ENCODE measurements at places on chromosomes 7 and 10. TPM values are rescaled to one million over a fixed set of nuclear protein-coding genes. Genes with fewer than 3 reads are reported as not detected.

- no peak overlapping the region for H3K27ac ChIP-seq
- H3K27me3 ChIP-seq: no peaks in the 10 kb centered on the region
- no peak overlapping the region for H3K4me3 ChIP-seq
- peaks cover 6% of the 10 kb centered on the region for H3K4me1 ChIP-seq
- no peak for DNase-seq
- H3K36me3 ChIP-seq: no peaks in the 10 kb centered on the region
These were observed 39.7 kb upstream of the SEMA3D start for GRCh38 chr7:85226361-85227085.

DNA sequence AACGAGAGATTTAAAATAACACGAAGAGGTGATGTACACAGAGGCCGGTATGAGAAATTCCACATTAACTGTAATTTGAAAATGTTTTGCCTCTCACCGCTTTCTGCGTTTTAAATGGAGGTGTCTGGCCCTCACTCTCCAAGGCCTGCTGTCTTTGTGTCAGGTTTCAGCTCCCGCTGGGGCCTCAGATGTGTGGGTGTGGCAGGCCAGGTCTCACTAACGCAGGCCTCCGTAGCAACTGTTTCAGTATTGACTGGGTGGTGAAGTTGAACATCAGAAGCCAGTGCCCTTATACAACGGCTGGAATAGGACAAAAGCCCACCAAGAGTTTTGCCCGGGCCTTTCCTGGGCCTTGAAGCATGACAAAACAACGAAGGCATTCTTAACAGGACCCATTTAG, 303.1 kb downstream of the ADARB2 start:
- no peak overlapping the region for H3K4me3 ChIP-seq
- no peaks in the 10 kb centered on the region for H3K36me3 ChIP-seq
- no peak for DNase-seq
- no peaks in the 10 kb centered on the region for H3K27me3 ChIP-seq
- H3K27ac ChIP-seq: no peak overlapping the region

DNA sequence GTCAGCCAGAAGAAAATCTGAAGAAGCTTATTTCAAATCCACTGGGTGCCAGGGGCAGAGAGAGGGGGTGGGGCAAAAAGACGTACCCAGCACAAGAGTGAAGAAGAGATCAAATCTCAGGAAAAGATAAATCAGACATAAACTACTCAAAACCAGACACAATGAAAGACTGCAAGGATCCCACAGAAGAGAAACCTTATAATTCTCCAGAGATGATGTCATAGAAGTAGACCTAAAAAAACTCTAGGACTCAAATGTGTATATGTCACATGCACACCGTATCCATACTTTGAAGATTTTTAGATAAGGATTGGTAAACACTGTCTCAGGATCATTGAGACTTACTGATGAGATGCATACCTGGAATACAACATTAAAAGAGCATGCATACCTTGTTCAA, 98.5 kb upstream of the PIK3CG start:
- H3K4me1 ChIP-seq: peaks cover 24% of the 10 kb centered on the region
- DNase-seq: no peak
- H3K27me3 ChIP-seq: no peaks in the 10 kb centered on the region

DNA sequence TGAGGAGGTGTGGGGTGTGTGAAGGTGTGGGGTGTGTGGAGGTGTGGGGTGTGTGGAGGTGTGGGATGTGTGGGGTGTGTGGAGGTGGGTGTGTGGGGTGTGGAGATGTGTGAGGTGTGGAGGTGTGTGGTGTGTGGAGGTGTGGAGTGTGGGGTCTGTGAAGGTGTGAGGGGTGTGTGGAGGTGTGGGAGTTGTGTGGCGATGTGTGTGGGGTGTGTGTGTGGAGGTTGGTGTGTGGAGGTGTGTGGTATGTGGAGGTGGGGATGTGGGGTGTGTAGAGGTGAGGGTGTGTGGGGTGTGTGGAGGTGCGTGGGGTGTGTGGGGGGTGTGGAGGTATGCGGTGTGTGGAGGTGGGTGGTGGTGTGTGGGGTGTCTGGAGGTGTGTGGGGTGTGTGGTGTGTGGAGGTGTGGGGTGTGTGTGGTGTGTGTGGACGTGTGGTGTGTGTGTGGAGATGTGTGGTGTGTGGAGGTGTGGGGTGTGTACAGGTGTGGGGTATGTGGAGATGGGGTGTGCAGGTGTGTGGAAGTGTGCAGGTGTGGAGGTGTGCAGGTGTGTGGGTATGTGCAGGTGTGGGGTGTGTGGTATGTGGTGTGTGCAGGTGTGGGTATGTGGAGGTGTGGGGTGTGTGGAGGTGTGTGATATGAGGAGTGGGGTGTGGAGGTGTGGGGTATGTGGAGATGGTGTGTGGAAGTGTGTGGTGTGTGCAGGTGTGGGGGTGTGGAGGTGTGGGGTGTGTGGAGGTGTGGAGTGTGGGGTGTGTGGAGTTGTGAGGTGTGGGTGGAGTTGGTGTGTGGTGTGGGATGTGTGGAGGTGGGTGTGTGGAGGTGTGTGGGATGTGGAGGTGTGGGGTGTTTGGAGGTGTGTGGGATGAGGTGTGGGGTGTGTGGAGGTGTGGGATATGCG, 34.5 kb downstream of the SPDYE17 start:
- peak; percentile 36 for DNase-seq
- H3K4me3 ChIP-seq: no peak overlapping the region
- no peak overlapping the region for H3K27ac ChIP-seq
- H3K27me3 ChIP-seq: no peaks in the 10 kb centered on the region
- H3K4me1 ChIP-seq: no peaks in the 10 kb centered on the region
- no peaks in the 10 kb centered on the region for H3K36me3 ChIP-seq

The CYP17A1 gene
- total RNA-seq: not detected

GRCh38 chr7:129327076-129327475, 102.2 kb downstream of the AHCYL2 start:
- H3K27me3 ChIP-seq: no peaks in the 10 kb centered on the region
- H3K4me3 ChIP-seq: no peak overlapping the region
- H3K4me1 ChIP-seq: peaks cover 16% of the 10 kb centered on the region
- no peak for DNase-seq
- no peaks in the 10 kb centered on the region for H3K36me3 ChIP-seq

DNA sequence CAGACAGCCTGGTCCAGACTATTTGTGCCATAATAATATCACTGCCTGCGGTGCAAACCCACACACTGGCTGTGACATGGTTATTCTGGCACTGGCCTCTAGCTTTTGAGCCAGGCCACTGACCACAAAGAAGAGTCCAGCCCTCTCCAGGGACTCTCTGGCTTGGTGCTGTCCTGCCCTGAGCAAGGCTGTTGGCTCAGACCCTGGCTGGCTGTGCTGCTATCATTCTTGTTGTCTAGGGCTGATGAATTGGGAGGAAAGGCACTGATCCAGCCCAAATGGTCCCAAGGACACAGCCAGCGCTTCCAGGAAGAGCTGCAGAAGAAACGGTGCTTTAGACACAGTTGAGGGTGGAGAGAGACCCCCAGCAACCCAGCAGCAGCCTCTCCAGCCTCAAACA, 80.8 kb downstream of the TMEM130 start:
- H3K36me3 ChIP-seq: no peaks in the 10 kb centered on the region
- no peak overlapping the region for H3K27ac ChIP-seq
- H3K4me1 ChIP-seq: no peaks in the 10 kb centered on the region
- H3K27me3 ChIP-seq: no peaks in the 10 kb centered on the region
